ELF-1 (cell line): ENCODE measurements at places on chromosomes 6 and 20.

- DNase-seq, result peak; percentile 99
Observed at GRCh38 chr20:61436667-61437279, 184.7 kb downstream of the CDH4 start.

DNA sequence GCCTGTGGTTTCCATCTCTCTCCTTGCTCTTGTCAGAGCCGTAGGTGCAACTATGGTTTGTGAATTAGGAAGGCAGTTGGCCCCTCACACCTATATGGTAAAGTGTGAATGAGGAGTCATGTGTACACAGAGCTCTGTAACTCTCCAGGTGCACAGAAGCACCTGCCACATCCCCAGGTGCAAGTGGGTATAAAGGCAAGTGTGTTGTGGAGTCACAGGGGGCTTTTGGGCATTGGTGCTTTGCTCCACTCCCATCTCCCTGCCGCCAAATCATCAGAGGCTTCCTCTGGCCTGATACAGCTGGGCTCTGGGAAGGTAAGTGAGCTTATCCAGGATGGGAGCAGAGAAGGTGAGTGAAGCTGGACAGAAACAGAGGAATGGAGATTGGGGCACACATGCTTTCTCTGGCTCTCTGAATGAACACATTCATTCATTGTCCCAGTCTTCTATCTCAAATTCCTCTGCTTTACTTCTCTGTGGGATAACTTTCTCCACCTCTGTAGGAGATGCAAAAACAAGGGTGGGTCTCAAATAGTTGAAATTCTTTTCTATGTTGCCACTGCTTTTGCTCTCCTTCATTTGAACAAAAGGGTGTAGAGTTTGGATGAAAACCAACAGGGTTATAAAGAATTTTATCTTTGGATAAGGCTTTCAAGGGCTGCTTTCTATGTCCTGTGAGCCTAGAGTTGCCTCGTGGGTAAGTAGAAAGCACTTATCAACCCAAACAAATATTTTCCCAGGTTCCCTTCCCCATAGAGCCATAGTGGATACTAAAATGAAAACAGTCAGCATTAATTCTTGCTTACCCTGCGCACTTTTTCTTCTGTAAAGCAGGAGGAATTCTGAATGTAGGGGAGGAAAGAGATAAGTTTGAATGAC, 45.0 kb upstream of the RIPOR2 start:
- DNase-seq, result peak; percentile 57

DNA sequence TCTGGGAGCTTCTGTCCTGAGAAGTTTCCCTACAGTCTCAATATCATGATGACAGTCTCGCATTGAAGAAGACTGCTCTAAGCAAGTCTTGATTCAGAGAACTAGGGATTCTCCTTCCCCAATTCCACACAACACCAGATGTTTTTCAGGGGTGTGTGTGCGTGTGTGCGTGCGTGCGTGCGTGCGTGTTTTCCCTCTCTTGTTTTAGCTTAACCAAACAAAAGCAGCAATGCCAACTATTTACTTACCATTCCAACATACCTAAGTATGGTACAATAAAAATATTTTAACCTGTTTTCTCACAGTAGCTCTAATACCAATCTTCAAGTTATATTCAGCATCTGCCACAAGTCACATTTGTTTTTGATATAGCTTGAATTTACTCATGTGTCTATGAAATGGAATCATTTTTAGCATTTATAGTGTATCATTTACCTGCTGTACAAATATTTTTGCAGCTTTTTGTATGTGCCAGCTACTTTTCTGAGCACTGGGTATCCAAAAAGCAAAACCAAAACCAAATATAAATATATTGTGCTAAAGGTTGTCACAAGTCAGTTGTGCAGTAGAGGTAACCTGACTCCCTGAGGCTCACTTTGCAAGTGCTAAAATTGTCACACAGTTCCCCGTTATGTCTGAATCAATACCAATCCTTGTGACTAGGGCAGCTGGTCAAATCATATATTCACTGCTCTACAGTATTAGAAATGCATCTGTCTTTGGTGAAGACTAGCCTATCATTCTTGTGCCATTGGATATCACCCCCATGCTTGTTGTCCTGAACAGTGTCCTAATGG, 21.7 kb upstream of the MYLIP start:
- no peak for DNase-seq

- DNase-seq, result no peak
Observed at GRCh38 chr6:46473881-46474280, 17.4 kb downstream of the RCAN2 start.

DNA sequence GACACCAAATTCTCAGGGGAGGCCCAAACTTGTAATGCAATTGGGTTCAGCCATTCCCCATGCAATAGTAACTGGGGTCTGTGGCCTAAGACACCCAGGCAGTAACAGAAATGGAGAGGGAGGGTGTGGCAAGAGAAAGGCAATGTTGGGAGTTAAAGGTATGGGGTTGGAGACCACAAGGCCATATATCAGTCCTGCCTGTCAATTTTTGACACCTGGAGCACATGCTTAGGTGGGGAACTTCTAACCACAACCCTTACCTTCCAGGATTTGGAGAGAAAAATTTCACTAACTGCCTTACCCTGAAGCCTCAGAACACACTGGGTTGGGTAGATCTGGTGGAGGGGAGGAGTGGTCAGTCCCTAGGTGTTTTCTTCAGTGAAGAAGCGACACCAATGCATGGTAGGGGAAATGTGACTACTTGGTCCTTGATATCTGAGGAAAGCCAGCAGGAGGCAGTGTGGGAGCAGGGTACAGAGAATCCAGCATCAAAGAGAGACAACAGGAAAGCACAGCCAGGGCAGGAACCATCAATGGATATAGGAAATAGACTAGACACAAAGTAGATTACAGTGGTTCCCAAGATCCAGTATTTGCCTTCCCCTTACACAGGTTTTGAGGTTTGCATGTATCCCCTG, 6.8 kb upstream of the USP49 start:
- peak; percentile 38 for DNase-seq

DNA sequence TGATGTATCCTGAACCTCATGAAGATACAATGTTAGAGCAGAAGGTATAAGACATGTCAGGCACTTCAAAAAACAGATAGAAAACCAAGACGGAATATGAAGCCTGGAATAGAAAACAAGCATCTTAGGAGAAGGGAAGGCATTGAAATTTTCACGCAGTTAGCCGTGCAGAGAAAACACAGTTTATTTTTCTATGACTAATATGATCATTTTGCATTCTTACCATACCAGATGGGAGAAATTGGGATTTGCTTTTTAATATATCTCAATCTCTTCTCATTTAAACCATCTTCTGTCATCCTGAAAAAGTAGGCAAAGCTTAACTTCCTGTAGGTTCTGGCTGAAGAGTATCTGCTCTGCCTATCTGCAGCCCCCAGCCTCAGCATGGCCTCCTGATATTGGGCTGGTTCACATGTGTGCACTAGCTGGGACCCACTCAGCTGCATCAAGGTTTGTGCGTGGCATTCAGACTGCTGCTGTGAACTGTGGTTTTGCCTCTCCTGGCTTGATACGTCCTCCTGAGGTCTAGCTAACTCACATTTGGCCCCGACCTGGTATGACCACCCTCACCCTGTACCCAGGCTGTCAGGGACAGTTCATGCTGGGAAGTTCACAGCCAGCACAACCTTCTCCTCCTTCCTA, 392.5 kb upstream of the SASH1 start:
- no peak for DNase-seq

DNA sequence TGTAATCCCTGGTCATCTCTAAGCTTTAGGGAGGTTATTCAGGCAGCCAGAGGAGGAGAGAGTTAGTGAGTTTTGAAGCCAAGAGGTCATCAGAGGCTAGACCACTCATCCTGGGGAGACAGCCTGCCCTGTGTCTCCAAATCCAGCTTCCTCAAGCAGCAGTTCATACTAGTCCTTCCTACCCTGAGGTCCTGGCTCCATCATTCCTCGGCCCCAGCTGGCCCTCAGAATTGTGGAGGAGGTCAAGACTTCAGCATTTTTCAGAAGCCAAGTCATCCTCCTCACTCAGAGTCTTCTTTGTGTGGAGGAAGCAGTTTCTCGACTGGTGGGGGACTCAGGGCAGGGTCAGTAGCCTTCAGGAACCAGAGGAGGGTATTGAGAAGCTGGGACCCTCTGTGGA, 12.4 kb upstream of the KIAA1755 start:
- no peak for DNase-seq
